ENCODE measurements at places on chromosomes 4 and X.

DNA sequence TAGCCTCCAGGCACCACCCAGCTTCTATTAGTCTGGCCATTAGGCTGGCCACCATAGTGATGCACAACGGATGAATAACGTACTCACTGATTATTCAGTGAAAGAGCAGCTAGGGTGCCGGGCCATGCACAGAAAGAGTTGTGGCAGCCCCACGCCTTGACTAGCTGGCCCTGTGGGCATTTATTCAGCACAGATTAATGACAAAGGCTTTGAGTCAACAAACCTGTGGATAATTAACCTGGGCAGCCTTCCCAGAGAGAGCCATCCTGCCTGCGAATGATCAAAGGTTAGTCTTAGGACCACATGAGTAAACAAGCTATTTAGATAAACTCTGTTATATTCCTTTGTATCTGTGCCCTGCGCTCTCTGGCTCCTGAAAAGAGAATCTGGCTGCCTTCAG is 37.2 kb downstream of the MAP9 start:
- no peak for DNase-seq

DNA sequence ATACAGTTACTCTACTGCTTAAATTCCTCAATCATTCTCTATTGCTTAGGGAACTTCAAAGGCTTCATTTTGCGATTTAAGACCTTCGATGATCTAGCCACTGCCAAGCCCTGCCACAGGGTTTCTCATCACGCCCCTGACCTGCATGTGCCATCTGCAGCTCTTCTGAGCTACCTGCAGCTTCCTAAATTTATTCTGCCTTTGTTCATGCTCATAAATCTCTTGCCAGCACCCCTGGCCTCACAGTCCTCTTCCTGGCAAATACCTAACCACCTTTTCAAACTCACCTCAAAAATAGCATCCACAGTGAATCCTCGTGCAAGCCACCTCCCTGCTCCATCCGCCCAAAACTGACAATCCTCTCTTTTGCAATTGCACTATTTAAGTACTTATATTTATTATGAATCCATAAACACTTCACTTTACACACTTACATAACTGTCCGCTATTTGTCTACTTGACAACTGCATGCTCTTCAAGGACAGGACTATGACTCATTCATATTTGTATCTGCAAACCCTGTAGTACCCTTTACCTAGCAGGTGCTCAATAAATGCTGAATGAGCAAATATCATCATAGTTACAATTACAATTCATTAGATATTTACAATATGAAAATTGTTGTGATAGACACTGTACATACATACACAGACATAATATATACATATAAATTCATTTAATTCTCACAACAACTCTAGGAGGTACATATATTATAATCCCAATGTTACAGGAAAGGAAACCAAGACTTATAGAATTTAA is 280.0 kb upstream of the RASGEF1B start:
- DNase-seq = no peak

- DNase-seq = no peak
These were observed 135.8 kb downstream of the FAAH2 start for GRCh38 chrX:57422289-57422688.

DNA sequence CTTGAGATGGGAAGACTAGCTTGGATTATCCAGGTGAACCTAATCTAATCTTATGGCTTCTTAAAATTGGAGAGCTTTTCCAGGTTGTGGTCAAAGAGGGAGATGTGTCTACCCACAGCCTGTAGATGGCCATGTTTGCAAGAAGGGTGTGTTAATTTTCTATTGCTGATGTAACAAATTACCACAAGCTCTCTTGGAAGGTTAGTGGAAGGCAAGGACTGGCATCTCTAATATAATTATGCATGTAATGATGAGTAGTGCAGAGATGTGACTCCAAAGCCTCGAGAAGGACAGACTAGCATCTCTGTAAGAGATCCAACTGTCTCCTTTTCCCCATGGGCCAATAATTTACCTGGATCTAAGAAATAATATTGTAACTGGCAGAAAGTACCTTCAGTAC is 3.2 kb upstream of the ADH1B start:
- no peak for DNase-seq

DNA sequence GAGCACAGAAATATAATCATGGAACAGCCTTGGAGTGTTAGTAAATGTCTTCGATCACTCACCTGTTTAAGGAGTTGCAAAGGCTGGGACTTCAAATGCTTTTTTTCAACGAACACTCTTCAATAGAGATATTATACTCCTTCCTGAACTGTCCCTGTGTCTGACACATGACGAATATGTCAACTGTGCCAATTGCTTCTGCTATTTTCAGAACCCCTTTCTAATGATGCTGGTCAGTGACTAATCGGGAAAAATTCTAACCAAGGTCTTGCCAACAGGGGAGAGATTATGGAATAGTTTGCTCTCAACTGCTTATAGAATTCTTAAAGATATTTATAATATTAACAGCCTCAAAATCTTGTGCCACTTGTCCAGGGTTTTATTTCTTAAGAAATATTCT is 8.5 kb upstream of the KLHL34 start:
- DNase-seq = no peak

DNA sequence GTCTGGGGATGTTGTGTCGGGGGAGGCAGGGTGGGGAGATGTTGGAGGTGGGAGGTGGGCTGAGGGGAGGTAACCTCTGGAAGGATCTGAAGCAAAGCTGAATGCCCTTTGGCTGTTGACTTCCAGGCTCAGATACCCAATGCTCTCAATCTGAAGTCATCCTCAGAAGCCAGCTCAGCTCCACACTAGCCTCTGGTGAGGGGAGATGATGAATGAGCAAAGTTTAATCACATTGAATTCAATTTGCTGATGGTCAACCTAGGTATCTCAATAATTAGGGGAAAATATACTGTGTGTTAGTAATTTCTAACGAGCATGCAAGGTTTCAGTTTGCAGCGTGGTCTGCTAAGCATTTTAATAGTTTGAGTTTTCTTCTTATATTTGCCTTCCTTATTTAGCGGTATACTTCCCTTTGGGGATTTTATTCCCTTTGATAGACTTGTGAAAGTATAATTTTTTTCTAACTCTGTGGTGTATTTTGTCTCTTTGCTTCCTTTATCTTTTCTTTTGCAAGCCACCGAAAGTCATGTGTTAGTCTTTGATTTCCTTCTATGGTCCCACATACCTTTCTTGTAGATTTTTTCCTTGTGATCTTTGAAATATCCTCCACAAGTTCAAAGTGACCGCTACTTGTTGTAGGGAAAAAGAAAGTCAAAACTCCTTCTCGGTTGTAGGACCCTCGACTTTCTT is 146.3 kb upstream of the LEF1 start:
- DNase-seq = no peak

- peak; percentile 15 for DNase-seq
These were observed 567.7 kb downstream of the MAGEB5 start for GRCh38 chrX:26783512-26784225.

DNA sequence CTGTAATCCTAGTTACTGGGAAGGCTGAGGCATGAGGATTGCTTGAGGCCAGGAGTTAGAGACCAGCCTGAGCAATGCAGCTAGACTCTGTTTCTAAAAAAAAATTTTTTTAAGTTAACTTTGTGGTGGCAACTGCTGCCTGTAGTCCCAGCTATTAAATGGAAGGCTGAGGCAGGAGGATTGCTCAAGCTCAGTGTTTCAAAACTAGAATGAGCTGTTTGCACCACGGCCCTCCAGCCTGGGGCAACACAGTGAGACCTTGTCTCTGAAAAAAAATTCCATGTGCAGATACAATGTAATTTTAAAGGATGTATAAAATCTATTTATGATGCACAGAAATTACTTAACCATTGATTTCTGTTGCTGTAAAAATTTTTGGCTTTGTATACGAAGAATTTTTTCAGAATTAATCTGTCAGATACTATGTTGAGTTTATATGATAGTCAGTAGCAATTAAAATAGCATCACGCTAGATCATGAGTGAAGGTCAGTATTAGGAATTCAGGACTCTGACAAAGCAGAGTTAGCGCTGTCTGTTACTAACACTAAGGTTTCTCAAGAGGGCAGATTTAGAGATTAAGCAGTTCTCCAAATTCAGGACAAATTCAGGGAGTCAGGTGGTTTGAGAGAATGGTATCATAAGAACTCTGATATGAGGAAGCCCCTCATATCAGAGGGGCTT is 8.3 kb upstream of the AGA start:
- DNase-seq = no peak

- no peak for DNase-seq
These were observed 403.6 kb upstream of the ANXA10 start for GRCh38 chr4:167688660-167689142.

- DNase-seq = peak; percentile 8
These were observed 3.8 kb upstream of the CENPC start for GRCh38 chr4:67549123-67549522.

DNA sequence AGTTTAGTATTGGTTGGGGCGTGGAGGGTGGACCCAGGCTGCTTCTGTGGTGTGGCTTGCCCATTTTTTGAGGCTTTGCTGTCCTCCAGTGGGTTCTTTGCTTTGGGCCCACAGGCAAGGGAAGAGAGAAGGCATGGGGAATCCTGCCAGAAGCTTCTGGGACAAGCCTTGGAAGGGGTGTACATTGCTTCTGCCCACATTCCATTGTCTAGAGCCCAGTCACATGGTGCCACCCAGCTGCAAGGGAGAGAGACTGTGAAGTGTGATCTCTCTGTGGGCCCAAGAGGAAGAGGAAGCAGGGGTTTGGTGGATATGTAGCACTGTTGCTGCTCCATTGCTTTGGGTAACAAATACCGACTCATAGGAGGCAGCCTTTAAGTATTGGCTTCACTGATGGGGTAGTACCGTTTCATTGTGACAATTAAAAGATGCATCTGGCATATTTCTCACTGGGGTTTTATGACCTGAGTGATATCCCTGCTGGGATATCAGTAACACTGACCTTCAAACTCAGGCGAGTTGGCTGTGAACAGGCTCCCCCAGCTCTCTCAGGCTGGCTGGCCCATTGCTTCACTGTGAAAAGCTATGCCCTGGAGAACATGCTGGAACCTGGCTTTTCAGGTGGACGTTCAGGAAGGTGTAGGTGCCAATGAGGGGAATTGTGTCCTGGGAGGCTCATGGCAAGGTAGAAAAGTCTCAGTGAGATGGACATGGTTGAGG is 85.9 kb downstream of the CLDN34 start:
- no peak for DNase-seq

- peak; percentile 3 for DNase-seq
These were observed 679.9 kb downstream of the RPA4 start for GRCh38 chrX:97563531-97564133.

DNA sequence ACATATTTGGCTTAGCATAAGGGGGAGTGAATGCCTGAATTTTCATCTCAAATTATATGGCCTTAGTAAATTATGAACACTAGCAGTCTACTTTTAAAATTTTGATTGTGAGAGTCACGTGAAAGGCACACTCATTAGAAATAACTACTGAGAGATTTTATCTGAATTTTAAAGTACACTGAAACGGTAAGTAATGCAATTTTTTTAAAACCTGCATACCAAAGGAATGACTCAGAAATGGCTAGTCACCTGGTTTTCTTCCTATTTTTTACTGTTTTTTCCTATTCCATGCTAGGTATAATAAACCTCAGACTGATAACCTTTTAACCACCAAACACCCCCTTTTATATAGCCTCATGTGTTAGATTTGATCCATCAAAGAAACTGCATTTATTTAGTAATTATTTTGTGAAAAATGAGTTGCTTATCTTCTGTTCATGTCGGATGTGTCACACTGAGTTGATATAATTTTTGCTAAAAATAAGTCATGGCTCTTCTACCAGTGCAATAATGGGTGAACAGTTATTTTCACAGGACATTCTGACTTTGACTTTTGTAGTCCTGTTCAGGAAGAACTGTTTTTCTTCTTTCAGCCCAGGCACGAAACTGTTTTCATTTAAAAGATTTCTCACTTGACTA is 40.4 kb downstream of the CPEB2 start:
- DNase-seq = no peak

DNA sequence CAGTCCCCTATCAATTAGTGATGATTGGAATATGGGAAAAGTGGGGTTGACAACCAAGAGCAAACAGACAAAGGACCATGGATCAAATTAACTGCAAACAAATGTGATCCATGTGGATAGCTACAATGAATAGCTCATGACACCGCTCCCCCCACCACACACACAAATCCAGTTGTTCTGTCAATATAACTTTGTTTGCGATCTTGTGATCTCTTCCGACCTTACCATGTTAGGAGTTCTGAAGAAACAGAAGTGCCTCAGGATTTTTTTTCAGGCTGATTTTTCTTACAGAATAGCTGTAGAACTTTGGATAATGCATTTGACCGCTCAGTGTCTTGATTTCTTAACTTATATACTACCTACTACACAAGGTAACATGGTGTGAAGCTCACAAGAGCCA is 116.6 kb downstream of the SH2D1A start:
- DNase-seq = no peak

DNA sequence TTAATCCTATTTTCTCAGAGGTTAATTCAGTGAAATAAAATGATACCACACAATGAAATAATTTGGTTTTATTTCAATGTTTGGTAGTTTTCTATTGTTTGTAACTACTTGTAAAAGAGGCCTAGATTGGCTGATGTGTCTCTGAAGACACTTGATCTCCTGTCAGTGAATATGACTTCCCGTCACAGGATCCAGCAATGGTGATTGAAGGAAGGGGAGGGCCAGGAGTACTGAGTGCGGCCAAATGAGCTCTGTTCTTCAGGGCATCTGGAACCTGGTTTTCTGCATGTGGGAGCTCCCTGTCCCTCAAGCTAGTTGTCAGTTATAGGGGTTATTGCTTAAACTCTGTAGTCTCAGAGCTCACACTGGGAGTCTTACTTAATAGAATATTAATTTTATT is 86.5 kb upstream of the OTUD4 start:
- DNase-seq = no peak

DNA sequence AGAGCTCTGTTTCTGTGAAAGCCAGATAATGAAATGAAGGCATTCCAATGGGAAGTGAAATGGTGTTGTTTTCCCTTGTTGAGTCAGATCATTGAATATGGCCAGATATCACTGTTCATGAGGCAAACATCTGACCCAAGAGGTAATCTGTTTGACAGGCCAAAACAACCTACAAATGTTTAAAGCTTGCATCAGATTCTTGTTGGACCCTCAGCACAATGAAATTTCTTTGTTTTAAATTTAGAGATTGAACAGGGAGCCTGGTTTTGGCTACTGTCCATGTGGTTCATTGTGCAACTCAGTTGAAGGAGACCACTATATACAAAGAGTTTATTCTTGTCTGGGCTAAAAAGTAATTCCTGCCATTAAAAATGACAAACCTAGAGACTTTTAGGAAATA is 159.1 kb downstream of the AFF2 start:
- DNase-seq = no peak

DNA sequence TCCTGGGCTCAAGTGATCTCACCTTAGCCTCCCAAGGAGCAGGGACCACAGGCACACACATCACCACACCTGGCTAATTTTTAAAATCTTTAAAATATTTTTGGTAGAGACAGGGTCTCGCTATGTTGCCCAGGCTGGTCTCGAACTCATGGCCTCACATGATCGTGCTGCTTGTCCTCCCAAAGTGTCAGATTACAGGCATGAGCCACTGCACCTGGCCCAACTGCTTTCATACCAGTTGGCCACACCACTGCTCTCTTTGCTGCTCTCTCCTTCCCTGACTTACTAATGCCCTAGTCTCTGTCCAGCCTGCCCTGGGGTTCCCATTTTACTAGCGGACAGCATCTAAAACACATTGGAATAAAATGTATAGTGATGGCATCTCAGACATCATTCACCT is 67.1 kb downstream of the CLDN22 start:
- no peak for DNase-seq

- no peak for DNase-seq
These were observed 20.8 kb downstream of the FGFRL1 start for GRCh38 chr4:1031956-1032795.
